ENCODE measurements at places on chromosomes 3 and 15.

GRCh38 chr15:25242166-25242879, 196.5 kb downstream of the UBE3A start:
- H3K36me3 ChIP-seq = no peaks in the 10 kb centered on the region
- H3K4me1 ChIP-seq = no peaks in the 10 kb centered on the region

GRCh38 chr3:177385831-177386301, 188.6 kb upstream of the TBL1XR1 start:
- no peaks in the 10 kb centered on the region for H3K27me3 ChIP-seq
- no peak for DNase-seq
- peaks cover 12% of the 10 kb centered on the region for H3K4me1 ChIP-seq

DNA sequence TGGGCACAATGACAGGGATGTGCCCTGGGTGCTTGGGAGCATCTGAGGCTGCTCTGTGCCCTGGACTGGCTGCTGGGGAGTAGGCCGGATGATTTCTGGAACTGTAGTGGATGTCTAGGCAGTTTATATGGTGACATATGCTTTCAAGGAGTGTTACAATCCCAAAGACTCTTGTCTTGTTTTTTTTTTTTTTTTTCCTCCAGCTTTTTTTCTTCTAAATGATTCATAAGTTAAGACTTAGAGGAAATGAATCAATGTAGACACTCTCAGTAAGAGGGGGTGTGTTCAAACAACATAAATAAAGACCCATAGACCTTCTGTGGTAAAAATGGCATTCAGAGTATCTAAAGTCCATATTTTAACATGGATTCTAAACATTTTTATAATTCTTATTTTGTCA, 706.1 kb upstream of the GOLIM4 start:
- no peaks in the 10 kb centered on the region for H3K4me1 ChIP-seq
- no peaks in the 10 kb centered on the region for H3K27me3 ChIP-seq
- H3K36me3 ChIP-seq = no peaks in the 10 kb centered on the region
- no peak for DNase-seq
- no peak overlapping the region for H3K4me3 ChIP-seq

DNA sequence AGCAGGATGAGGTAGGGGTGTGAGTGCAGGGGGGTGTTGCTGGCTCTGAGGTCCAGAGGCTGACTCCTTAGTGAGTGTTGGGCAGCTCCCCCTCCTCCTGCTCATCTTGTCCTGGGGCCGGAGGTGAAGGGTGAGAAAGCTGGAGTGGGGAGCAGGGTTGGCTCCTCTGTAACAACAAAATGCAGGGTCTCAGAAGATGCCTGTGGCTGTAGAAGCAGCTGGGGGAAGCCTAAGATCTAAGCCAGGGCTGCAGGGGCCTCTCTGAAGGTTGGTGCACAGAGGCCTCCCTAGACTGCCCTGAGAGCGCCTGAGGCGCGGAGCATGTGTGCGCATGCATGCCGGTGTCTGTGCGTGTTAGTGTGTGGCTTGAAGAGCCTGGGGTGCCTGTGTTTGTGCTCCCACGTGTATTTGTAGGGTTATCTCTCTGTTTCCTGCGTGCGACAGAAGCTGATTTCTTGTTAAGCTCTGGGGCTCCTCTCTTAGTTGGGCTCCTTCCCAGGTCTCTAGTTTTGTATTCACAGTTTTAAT, 5.3 kb upstream of the HDAC11 start:
- H3K36me3 ChIP-seq = peaks cover 2% of the 10 kb centered on the region
- no peak for DNase-seq
- no peak overlapping the region for H3K4me3 ChIP-seq
- no peaks in the 10 kb centered on the region for H3K4me1 ChIP-seq

DNA sequence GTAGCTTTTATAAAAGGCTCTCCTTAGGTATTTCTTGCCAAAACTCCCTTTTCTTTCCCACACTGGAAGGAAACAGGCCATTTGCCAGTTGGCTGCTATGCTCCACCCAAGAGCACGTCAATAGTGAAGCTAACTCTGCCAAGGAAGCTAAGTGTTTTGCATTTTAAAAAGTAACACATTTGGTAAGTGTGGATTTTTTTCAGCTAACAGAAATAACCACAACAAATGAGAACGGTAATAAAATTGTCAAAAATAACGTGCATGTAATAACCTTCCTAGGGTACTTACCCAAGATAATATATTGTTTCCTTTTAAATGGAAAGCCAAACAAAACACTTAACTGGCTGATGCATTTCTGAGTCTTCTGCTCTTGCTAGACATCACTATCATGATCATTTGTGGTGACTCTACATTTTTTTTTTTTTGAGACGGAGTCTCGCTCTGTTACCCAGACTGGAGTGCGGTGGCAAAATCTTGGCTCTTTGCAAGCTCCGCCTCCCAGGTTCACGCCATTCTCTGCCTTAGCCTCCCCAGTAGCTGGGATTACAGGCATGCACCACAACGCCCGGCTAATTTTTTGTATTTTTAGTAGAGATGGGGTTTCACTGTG, 4.6 kb downstream of the DPP8 start:
- H3K4me3 ChIP-seq = no peak overlapping the region
- H3K27ac ChIP-seq = peak overlapping the region; percentile 65
- DNase-seq = no peak

- H3K4me1 ChIP-seq = no peaks in the 10 kb centered on the region
- no peaks in the 10 kb centered on the region for H3K27me3 ChIP-seq
- no peaks in the 10 kb centered on the region for H3K36me3 ChIP-seq
- no peak for DNase-seq
These were observed 18.4 kb upstream of the RPLP1 start for GRCh38 chr15:69434238-69434637.

All from activated B cell treated with CpG ODN at 0.5 μM for 24 hours (primary cell).